GM19239 (cell line): ENCODE measurements at places on chromosomes 7 and 10.

- DNase-seq: no peak
These were observed 35.3 kb upstream of the STARD3NL start for GRCh38 chr7:38142736-38143135.

DNA sequence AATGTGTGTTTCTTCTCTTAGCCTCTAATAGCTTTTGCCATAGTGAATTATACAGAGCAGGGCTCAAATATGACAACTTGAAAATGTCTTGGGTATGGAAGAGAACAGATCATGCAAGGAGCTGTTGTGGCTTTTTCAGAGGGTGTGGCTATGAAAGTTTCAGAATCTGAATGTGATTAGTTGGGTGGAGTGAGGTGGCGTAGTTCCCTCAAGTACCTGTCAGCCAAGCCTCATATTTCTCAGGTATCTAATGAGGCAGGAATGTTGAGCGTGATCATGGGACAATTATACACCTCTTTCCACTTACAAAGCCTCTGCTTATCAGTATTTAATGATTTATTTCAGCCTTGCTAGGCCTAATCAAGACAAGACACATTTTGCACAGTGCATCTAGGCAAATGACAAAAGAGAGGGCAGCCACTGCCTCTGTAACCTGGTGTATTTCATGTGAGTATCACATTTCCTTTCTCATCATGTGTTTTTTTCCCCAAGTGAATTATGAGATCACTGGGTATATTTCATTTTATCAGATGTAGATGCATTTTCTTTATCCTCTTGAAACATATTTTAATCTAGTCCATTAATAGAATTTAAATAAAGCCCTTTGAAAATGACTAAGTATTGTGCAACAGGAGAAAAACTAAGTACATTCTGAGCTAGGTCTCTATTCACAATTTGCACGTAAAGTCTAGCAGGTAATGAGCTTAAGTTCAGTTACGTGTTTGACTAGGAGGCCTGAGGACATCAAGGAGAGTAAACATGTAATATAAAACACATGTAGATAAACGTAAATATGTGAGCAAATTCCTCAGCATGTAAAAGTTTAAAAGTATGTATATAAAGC, 644.4 kb upstream of the IGFBP3 start:
- DNase-seq: no peak

GRCh38 chr10:31152421-31153135, 120.9 kb upstream of the ZNF438 start:
- no peak for DNase-seq

DNA sequence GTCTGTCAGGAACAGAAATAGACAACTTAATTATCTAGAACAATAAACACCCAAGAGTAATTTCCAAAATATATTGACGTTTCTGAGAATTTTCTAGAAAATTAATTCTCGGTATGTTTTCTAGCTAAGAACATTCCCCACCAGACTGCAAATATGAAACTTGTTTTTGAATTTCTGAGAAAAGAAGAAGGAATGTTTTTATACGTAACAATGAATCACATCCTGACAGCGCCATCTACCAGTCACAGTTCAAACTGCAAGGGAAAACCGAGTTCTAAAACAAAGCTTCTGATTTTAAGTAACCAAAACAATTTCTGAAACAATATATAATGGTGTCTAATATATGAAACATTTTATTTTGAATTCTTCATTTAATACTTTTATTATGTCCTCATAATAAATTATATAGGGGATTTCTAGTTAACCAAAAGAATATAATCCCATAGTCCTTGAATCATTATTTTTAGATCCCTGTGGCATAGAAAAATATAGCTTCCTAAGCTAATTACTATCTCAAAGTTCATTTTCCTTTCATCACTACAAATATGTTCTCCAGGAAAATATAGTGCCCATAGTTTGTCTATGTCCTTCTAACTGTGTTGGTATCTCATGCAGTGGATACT, 34.5 kb upstream of the MEOX2 start:
- DNase-seq: no peak

DNA sequence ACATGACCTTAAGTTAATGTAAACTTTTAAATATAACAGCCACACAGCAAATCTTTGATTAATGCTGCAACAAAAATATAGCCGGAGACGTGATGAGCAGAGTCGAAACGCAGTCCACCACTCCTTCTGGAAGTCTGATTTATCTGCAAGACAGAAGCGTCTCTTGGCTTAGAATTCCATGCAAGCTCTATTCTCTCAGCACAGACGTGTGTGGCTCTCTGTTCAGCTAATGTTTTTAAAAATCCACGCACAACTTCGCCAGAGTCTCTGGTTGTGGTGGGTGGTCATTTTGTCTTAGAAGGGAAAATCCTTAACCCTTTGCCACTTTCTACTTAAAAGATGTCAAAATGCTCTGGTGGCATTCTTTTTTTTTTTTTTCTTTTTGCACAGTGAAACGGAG, 438.0 kb upstream of the MGMT start:
- no peak for DNase-seq

- DNase-seq: no peak
These were observed at the start of gene EPDR1 for GRCh38 chr7:37920305-37920848. TSS of gene EPDR1 (plus strand) at chr7:37920640. CDS start at chr7:37920940, 300 bp downstream.

DNA sequence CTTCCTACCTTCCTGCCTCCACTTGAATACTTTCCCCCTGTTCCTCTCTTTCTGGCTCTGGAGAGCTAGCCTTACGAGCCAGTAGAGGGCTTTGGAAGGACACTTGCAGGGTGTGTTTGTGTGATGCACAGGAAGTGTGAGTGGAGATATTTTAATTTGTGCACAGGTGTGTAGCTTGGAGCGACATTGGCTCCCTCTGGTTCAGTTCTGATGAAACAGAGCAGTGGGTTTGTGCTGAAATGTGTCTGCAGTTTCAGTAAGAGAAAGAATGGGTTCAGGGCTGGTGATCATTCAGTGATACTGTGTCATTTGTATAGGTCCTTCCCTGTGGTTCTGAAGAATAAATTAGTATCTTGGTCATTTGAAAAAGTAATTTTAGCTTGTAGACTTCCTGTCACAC, 86.9 kb downstream of the SND1 start:
- no peak for DNase-seq

DNA sequence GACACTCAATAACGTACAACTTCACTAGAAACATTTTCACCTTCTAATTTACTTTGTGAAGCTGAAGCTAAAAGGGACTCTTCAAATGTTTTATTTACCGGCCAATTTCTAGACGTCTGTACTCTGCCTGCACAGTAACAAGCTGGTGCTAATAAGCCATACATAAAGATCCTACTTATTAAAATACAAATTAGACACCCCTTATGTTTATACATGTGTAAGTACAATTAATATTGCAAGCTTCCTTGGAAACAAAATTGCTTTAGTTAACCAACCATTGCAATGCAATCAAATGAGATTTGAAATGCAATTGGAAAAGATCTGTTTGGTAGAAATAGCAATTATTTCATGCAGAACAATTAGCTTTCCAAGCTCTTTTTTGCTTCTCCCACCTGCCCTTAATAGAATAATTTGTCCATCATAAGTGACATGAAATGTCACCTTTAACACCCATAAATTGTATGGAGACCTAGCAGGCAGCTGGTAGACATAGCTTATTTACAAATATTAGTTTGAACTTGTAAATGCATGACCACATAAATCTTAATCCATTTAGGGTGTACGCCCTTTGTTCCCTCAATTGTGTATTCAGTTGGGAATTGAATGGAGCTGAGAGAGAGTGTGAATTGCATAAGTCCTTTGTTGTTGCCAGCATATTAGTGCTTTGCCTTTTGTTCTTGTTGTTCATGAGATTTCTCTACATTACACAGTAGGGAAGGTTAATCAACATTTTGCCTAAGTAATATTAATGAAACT, 277.1 kb downstream of the CACNA2D1 start:
- no peak for DNase-seq

DNA sequence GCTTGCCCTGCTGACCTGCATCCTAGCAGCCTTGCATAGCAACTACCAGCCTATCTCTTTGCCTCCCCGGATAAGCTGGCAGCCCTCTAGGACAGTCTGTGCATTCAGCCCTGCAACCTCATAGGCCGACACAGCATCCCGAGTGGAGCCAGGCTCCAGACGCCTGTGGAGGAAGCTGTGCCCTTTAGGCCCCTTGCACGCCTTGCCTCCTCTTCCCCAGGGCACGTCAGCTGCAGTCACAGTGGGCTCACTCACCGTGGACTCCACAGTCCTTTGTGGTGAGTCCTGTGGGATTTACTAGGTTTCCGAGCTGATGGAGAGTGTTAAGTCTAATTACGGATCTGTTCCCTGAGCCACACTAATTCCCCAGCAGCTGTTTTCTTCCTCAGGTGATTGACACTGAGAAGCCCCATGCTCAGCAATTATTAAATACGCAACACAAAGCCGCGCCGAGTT, 540.0 kb downstream of the TCERG1L start:
- DNase-seq: no peak

- DNase-seq: no peak
These were observed 25.0 kb upstream of the PPA1 start for GRCh38 chr10:70258216-70258615.

DNA sequence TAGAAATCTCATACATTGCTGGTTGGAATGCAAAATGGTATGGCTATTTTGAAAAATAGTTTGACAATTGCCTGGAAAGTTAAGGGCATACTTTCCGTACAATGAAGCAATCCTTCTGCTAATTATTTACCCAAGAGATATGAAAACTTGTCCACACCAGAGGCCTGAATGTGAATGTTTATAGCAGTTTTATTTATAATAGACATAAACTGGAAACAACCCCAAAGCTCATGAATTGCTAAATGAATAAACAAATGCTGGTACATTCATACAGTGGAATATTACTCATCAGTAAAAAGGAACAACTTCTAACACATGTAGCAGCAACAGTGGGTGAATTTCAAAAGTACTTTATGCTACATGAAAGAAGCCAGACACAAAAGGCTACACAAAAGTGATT, 42.7 kb downstream of the MMRN2 start:
- no peak for DNase-seq

- no peak for DNase-seq
These were observed 7.1 kb upstream of the C10orf105 start for GRCh38 chr10:71726580-71727104.

DNA sequence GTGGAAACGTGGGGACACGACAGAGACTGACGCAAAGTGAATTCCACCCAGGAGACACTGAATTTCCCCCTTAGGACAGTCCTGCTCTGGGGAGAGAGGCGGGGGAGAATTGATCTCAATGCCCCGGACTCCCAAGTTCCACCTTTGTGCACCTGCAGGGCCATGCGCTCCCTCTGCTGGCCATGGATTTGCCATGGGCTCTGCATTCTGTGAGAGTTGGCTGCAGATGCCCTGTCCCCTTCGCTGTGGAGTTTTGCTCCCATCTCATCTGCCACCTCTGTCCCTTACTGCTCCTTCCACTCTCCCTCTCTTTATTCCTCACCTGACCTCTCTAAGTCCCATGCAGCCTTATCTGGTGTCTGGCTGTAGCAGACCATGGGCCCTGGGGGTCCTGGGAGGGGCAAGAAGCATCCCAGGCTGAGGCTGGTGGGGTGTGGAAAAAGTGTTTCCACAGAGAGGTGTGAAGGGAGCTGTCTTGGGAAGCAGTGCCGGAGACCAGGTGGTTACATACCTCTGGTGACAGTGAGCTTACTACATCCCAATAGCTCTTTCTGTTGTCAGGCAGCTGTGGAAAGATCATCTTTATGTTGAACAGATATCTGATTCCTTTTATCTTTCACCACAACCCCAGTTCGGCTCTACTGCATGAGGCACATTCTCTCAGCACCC, 14.3 kb downstream of the GHRHR start:
- DNase-seq: no peak

DNA sequence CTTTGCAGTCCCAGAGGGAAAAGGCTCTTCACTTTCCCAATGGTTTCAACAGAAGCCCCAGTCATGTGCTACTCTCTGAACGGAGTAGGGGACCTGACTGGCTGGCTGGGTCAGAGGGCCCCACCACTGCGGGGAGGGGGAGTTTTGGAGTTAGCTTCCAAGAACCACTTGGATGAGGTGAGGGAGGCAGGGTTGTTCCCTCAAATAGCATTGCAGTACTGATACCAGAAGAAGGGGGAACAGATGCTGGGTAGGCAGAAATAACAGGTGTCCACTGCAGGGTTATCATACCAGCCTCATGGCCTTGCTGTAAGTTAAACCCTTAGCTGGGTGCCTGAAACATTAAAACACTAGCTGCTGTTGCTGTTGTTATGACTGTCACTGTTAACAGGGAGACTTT, 131.3 kb downstream of the UBE2H start:
- DNase-seq: no peak

DNA sequence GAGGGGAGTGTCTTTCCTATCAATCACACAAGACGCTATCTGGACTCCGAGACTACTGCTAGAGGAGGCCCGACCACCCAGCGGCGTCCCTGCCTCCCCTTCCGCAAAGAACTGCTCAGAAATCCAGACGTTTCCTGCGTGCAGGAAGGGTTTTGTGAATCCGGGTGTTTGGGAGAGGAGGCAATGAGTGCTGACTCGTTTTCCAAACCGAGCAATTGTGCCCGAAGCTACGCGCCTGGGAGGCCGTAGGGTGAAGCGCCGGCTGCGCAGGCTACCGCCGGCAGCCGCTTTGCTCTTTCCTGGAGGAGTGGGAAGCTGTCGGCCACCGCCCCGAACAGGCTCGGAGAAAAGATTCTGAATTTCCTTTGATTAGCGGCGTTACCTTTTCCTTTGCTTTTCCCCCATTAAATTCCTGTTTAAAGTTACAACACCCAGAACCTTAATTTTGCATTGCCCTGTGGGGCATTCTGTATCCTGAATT, 5.3 kb downstream of the VAX1 start:
- peak; percentile 17 for DNase-seq

- DNase-seq: no peak
These were observed 4.9 kb upstream of the VWA2 start for GRCh38 chr10:114234132-114234531.

DNA sequence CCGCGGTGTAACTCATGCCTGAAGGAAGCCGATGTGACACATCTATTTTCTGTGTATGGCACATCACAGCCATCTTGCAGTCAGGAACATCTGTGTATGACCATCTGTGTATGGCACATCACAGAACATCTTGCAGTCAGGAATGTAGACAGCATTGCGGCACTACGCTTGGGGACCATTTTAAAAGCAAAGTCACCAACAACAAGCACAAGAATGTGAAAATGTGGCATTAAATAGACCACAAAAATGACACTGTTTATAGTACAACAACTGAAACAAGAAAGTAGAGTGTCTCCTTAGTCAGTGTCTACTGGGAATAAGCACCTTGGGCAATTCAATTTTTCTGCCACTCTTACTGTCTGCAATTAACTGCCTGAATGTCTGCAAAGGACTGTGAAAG, 124.4 kb downstream of the HGF start:
- DNase-seq: no peak

DNA sequence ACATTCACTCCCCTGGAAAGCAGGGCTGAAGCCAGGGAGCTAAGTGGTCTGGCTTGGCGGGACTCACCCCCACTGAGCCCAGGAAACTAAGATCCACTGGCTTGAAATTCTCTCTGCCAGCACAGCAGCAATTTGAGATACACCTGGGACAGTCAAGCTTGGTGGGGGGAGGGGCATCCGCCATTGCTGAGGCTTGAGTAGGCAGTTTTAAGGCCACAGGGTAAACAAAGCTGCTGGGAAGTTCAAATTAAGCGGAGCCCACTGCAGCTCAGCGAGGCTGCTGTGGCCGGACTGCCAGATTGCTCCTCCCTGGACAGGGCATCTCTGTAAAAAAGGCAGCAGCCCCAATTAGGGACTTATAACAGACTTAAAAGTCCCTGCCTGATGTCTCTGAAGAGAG, 108.2 kb upstream of the FAM13C start:
- no peak for DNase-seq

GRCh38 chr10:17387861-17388503, 66.4 kb downstream of the ST8SIA6 start:
- no peak for DNase-seq

GRCh38 chr10:86187499-86188239, 178.9 kb downstream of the GRID1 start:
- DNase-seq: no peak
